Activated effector memory CD4-positive, alpha-beta T cell treated with Interleukin-2 at 50 U/mL for 16 hours (primary cell): ENCODE measurements at places on chromosomes 6 and 20.

- DNase-seq, result no peak
Measured at GRCh38 chr20:1815502-1816085, 79.6 kb upstream of the SIRPA start.

GRCh38 chr6:131400779-131401496, 172.1 kb upstream of the ARG1 start:
- no peak for DNase-seq

DNA sequence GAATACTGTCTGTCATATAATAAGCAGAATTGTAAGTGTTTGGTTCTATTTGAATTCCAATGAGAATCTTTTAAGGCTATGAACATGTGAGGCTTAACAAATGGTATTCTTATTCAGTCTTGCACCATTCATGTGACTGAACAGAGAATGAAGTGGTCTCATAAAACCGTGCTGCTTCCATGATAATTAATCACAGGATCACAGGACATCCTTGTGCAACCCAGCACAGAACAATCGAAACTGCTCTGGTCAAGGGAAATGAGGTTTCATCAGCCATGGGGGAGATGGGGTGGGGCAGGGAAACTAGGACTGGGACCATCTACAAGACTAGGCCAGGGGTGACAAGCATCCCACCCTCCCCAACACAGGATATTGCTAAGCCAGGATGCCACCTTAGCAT, 6.0 kb downstream of the PPIL6 start:
- DNase-seq, result no peak

DNA sequence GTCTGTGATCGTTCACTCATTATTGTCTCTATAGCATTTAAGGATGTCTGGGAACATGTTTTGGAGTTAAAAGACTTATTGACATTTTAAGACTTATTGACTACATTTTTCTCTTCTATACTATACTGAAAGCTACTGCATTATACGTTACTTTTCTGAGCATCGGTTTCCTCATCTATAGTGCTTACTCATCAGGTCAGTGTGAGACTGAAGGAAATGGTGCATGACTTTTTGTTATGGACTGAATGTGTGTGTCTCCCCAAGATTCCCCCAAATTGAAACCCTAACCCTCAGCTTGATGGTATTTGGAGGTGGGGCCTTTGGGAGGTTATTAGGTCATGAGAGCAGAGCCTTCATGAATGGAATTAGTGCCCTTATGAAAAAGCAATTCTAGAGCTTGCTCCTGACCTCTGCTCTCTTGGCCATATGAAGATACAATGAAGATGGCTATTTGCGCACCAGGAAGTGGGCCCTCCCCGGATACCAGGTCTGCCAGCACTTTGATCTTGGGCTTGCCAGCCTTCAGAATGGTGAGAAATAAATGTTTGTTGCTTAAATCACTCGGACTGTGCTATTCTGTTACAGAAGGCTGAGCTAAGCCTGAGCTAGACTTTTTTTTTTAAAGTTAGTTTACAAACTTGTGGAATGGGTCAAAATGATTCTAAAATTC, 243.7 kb upstream of the RREB1 start:
- DNase-seq, result no peak

GRCh38 chr6:43807228-43808061, 37.4 kb downstream of the VEGFA start:
- DNase-seq, result no peak

GRCh38 chr20:63700199-63701050, 4.0 kb downstream of the TNFRSF6B start:
- no peak for DNase-seq

- no peak for DNase-seq
Measured at GRCh38 chr6:136738692-136739057, 53.6 kb downstream of the MAP3K5 start.

GRCh38 chr6:170445971-170446370, 107.1 kb downstream of the PSMB1 start:
- no peak for DNase-seq

DNA sequence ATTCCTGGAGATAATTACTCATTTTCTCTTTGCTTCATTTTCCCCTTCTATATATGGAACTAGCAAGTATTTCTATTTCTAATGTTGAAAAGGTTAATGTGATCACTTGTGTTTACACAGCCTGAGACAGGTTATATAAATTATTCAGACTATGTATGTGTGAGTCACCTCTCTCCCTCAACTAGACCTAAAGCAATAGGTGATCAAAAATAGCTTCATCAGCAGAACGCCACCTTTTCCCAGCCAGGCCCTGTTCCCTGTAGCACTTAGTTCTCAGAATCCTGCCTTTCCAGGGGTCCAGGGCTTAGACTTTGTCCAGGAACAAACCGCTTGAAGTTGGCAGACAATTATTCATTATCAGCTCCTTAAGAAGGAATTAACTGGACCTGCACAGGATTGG, 125.3 kb upstream of the EXOC2 start:
- no peak for DNase-seq

DNA sequence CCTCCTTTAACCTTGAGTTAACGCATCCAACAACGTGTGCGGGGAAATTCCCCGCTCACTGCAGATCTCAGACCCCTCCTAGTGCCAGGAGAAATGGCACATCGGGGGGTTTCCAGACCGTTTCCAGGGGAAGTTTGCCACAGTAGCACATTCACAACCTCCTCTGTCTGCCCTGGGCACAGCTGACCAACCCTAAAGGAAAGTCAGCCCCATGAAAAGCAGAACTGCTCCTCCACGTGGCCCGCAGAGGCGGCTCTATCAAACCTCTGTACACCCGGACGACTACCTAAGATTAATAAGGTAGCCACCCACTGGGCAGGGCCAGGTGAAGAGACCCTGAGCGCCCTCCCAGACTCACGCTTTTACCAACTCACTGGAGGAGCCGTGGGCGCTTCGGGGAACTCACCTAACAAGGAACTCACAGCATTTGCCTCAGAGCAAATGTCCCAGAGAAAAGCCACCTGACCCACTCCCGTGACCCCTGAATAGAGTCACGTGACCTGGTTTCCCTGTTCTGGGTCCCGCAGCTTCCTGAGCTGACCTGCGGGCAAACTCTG, 93.1 kb downstream of the PRND start:
- peak; percentile 46 for DNase-seq

DNA sequence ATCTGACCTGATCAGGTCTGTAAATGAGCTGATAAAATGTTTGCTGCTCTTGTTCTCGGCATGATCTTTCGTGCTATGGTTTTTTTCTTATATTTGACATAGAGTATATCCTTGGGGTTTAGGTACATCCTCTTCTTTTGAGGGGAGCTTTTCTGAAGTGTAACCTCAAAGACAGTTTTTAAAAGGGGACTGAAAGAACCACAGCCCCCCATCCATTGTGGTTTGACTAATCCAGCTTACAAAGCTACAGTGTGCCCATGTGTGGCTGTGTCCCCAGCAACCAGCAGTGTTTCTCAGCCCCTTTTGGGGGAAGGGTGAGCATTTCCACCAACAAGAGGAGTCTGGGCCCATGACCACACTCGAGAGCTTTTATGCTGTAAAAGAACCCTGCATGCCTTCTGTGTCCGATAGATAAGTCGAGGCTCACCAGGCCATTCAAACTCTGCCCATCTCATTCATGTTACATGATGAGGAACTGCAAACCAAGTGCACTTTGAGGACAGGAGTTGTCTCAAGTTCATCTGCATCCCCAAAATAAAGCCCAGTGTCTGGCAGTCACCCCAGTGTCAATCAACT, 266.0 kb downstream of the SLC24A3 start:
- DNase-seq, result no peak

DNA sequence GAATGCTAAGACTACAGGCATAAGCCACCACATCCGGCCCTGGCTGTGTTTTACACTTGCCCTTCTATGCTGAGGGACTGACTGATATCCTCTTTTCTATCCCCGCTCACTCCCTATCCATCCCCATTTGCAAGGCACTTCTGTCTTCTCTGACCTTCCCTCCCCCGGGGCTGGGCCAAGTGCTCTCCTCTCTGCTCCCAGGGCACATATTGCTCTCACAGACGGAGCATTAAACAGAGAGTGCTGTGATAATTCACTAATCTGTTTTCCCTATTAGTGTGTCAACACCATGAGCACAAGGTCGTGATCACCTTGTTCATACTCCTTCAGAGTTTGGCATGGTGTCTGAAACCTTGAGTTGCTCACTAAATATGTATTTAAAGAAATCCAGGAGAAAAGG, 9.0 kb upstream of the SLC2A12 start:
- DNase-seq, result no peak

DNA sequence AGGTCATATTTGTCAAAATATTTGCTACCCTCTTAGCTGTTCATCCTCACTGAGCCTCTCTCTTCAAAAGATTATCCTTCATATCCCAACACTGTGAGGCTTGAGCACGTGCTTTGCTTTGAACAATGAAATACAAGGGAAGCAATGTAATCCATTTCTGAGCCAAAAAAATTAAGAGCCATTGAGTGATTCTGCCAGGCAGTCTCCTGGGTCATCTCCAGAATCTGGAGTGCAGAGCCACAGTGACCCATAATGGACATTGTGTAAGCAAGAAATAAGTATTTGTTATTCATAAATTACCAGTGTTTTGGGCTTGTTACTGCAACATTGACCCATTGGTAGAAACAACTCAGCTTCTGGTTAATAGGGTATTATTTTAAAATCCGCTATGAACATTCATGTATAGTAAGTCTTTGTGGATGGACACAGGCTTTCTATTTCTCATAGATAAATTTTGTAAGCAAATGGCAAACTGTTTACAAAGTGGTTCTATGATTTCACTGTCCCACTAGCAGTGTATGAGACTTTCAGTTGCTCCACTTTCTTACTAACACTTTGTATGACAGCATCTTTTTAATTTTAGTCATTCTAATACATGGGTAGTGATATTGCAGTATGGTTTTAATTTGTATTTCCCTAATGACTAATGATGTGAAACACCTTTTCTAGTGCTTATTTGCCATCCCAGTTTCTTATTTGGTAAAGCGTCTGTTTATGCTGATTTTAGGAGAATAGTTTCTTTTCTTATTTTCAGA, 358.2 kb downstream of the PLCB1 start:
- no peak for DNase-seq

DNA sequence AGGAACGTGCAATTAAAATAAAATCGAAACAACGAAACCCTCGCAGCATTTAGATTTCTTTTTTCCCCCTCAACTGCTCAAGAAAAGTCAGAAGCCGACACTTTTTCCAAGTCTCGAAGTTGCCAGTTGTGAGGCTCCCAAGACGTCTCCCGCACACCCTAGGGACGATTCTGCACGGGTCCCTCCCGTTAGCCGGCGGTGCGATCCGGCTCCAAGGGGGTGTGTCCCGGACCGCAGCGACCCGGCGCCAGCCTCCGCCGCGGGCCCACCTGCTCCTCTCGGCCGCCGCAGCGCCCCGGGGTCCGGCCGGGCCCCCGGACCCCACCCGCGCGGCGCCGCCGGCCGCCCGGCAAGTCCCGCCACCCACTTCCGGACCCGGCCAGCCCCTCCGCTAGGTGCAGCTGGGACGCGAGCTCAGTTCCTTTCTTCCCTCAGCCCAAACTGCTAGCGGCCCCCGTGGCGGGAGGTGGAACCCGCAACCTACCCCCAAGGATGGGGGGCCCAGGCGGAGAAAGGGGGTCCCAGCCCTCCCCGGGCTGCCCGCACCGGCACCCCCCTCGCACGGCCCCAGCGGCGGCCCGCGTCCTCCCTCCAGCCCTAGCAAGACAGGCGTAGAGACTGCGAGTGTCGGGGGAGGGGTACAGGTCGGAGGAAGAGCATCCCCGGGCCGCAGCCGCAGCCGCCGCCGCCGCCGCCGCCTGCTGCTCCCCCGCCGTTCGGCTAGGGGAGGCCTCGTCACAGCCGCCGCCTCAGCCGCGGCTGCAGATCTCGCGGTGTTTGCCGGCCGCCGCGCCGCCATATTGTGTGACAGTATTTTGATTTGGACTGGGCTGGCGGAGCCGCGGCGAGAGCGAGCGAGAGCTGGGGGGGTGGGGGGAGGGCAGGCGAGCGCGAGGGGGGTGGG, 520 bp upstream of the TAB2 start:
- peak; percentile 84 for DNase-seq

- DNase-seq, result no peak
Measured at GRCh38 chr20:46376196-46376785, 30.1 kb downstream of the ELMO2 start.

GRCh38 chr20:5688431-5688972, 61.7 kb upstream of the SHLD1 start:
- DNase-seq, result no peak

DNA sequence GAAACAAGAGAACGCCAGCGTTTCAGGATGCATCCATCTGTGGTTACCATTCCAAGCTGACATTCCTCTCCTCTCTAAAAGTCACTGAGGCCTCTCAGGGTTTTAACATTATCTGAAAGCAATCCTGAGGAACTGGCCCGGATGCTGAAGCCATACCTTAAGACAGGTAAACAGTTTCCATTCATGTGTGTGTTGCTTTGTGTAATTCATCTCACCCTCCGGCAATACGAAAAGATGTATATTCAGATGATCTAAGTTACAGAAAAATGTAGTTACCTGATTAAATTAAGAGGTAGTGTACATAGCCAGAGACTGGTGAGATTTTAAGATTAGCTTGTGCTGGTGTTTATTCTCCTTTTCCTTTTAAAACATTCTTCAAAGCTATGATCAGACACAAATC, 68.4 kb upstream of the BACH2 start:
- DNase-seq, result no peak

DNA sequence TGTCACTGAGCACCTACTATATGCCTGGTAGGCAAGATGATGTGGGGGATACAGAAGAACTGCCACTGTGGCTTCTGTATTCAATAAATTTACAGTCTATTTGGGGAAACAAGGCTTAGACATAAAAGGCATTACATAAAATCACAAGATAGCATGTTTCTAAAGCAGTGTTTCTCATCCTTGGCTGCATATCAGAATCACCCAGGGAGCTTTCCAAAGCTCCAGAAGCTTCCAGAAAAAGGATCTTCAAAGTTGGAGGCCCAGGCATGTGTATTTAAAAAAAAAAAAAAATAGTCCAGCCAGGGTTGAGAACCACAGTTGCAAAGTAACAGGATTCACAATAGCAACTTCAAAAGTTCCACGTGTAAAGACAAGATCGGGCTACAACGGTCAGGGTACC, 112.4 kb upstream of the SPACA1 start:
- no peak for DNase-seq

GRCh38 chr20:50713657-50714101, 17.7 kb upstream of the PARD6B start:
- no peak for DNase-seq

DNA sequence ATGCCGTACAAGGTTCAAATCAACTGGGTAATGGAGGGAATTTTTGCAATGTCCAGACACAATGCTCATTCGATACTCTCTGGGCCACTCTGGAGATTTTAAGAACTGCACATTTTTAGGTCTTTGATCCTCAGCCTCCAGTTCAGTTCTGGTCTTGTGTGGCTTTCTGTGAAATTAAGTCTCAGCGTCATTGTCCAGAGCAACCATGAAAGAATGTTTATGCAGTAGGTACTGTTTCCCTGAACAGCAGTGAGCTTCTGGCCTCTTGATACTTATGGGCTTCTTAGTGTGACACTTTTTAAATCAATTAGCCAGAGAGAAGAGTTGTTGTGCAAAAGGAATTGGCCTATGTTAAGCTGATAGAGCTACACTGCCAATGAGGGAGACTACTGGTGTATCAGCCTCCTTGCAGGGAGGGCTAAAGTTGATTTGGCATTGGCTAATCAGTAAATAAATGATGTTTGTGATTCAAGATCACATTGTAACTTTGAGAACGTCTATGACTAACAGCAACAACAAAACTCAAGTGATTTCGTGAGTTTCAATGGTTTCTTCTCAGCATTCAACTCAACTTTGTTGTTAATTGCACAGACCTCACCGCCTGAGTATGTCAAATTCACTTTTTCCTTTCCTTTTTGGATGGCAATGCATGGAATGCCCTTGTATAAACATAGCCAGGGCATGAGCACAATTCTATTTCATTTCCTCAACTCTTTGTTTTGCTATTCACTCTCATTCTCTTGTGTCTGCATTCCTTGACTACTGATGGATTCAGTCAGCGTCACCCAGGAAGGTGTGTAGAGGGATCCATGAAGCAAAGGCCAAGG, 85.1 kb downstream of the GJA1 start:
- DNase-seq, result no peak
